ENCODE measurements at places on chromosomes 5 and 9.

DNA sequence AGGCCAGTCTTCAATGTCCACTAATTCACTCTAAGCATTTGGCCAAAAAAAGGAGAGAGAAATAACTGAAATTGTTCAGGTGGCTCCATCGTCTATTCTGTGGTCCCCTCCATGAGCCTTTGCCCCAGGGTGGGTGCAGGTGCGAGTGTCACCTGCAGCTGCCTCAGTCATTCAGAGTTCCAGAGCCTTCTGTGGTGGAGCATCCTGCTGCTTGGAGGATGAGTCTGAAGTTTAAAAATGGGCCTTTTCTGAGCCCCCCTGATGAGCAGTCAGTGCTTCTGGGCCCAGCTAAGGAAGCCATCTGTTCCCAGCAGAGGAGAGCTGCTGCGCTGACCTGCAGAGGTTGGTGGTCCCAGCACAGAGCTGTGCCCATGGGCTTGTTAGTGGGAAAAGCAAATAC lies 48.2 kb downstream of the NDST1 start:
- no peaks in the 10 kb centered on the region for H3K4me1 ChIP-seq
- H3K27me3 ChIP-seq: no peaks in the 10 kb centered on the region
- no peak overlapping the region for H3K27ac ChIP-seq
- no peak overlapping the region for H3K4me3 ChIP-seq
- no peak for DNase-seq

- H3K27ac ChIP-seq: no peak overlapping the region
- no peaks in the 10 kb centered on the region for H3K27me3 ChIP-seq
- no peak for DNase-seq
- H3K4me3 ChIP-seq: no peak overlapping the region
- no peaks in the 10 kb centered on the region for H3K36me3 ChIP-seq
- H3K4me1 ChIP-seq: no peaks in the 10 kb centered on the region
These were observed 237.3 kb downstream of the CDH10 start for GRCh38 chr5:24407466-24407865.

DNA sequence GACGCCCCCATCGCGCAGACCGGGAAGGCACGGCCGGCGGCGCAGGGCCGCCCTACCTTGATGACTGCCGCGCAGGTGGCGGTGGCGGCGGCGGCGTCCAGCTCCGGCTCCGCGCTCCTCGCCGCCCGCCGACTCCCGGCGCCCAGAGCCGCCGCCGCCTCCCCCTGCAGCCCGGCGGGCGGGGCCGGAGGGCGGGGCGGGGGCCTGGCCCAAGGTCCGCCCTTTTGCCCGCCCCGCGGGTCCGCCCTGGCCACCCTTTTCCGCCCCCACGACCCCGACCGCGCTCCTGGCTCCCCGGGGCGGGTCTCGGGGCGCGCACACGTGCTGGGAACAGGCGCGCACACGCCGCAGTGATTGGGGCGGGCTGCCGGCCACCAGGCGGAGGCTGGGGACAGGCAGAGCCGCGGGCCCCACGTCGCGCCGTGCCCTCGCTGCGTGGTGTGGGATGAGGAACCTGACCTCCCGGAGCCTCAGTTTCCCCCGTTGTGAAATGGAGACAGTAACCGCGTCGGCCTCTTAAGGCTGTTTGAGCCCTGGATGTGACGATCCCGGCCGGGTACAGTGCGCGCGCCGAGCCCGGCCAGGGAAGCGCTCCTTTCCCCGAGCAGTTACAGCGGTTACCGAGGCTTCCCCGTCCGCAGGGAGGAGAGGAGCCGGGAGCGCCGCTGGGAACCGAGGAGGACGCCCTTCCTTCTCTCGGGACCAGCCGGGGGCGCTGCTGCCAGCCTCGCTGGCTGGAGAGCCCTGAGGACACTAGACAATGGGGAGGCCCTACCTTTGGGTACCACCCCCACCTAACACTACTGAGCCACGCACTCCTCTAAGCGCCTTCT lies at the start of gene CORO2A:
Gene CORO2A, minus strand, starts transcription at position 135 of the 833 bp plus-strand sequence. CDS start 34,977 bp downstream, outside the sequence.
- H3K27ac ChIP-seq: peak within 1 kb of the TSS; percentile 87
- no peak for DNase-seq
- H3K36me3 ChIP-seq: no peaks in the 10 kb centered on the region
- H3K4me1 ChIP-seq: no peaks in the 10 kb centered on the region
- no peaks in the 10 kb centered on the region for H3K27me3 ChIP-seq

GRCh38 chr9:69027355-69028097 lies 8.0 kb upstream of the FXN start:
- no peak overlapping the region for H3K27ac ChIP-seq
- H3K4me1 ChIP-seq: no peaks in the 10 kb centered on the region
- H3K27me3 ChIP-seq: no peaks in the 10 kb centered on the region
- no peaks in the 10 kb centered on the region for H3K36me3 ChIP-seq
- H3K4me3 ChIP-seq: no peak overlapping the region
- DNase-seq: no peak

GRCh38 chr9:16191691-16192402 lies 639.0 kb downstream of the CCDC171 start:
- no peak overlapping the region for H3K4me3 ChIP-seq
- no peaks in the 10 kb centered on the region for H3K36me3 ChIP-seq
- H3K27me3 ChIP-seq: no peaks in the 10 kb centered on the region
- H3K27ac ChIP-seq: no peak overlapping the region
- peaks cover 3% of the 10 kb centered on the region for H3K4me1 ChIP-seq

DNA sequence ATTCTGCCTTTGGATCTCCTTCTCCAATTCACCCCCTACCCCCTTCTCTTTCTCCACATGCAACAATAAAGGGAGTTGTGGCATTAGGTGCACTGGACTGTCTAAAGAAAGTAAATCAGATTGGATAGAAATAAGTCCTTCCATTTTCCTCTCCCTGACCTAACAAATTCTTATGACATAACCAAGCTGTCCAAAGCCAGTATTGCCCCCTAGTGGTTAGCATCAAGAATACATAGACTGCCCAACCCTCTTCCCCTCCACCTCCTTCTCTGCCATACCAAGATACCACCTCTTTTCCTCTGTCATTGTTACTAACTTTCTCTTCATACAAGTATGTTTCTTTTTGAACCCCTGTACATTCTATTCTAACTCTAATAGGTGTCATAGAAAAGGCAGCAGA lies 45.7 kb downstream of the PPARGC1B start:
- no peak overlapping the region for H3K27ac ChIP-seq
- H3K4me1 ChIP-seq: no peaks in the 10 kb centered on the region
- no peak for DNase-seq
- no peak overlapping the region for H3K4me3 ChIP-seq
- H3K27me3 ChIP-seq: no peaks in the 10 kb centered on the region
- H3K36me3 ChIP-seq: no peaks in the 10 kb centered on the region

GRCh38 chr9:26754509-26755164 lies 138.0 kb downstream of the CAAP1 start:
- H3K27ac ChIP-seq: no peak overlapping the region
- no peaks in the 10 kb centered on the region for H3K27me3 ChIP-seq
- H3K4me3 ChIP-seq: no peak overlapping the region
- no peaks in the 10 kb centered on the region for H3K4me1 ChIP-seq

DNA sequence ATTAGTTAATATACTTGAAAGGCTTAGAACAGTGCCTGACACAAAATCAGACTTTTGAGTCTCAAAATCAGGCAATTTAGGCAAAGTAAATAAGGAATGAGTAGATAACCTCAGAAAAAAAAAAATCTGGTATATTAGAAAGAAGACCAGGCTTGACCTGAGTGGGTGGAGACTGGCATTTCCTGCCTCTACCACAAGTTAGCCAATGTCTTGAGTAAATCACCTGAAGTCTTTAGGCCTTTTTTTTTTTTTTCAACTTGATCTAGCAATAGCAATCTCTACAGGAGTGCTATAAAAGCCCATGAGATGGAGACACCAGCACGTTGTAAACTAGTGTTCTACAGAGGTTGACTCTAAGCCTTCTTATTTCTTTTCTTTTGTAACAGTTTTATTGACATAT lies 104.2 kb upstream of the RASEF start:
- no peak for DNase-seq
- no peaks in the 10 kb centered on the region for H3K27me3 ChIP-seq
- no peak overlapping the region for H3K27ac ChIP-seq
- no peak overlapping the region for H3K4me3 ChIP-seq
- no peaks in the 10 kb centered on the region for H3K4me1 ChIP-seq

GRCh38 chr5:172715931-172716682 lies 54.9 kb downstream of the DUSP1 start:
- H3K36me3 ChIP-seq: no peaks in the 10 kb centered on the region
- no peak overlapping the region for H3K4me3 ChIP-seq
- H3K4me1 ChIP-seq: no peaks in the 10 kb centered on the region
- DNase-seq: no peak

GRCh38 chr5:143521846-143522400 lies 118.4 kb upstream of the NR3C1 start:
- DNase-seq: no peak
- H3K27me3 ChIP-seq: no peaks in the 10 kb centered on the region
- no peak overlapping the region for H3K4me3 ChIP-seq
- H3K36me3 ChIP-seq: no peaks in the 10 kb centered on the region
- H3K27ac ChIP-seq: no peak overlapping the region
- no peaks in the 10 kb centered on the region for H3K4me1 ChIP-seq

GRCh38 chr5:176486189-176486757 lies 38.1 kb downstream of the FAF2 start:
- no peaks in the 10 kb centered on the region for H3K4me1 ChIP-seq
- H3K36me3 ChIP-seq: no peaks in the 10 kb centered on the region
- no peak overlapping the region for H3K4me3 ChIP-seq
- H3K27me3 ChIP-seq: no peaks in the 10 kb centered on the region
- no peak overlapping the region for H3K27ac ChIP-seq

GRCh38 chr5:83323557-83324180 lies 147.9 kb upstream of the VCAN start:
- no peak overlapping the region for H3K27ac ChIP-seq
- no peak for DNase-seq
- H3K4me3 ChIP-seq: no peak overlapping the region
- no peaks in the 10 kb centered on the region for H3K36me3 ChIP-seq

DNA sequence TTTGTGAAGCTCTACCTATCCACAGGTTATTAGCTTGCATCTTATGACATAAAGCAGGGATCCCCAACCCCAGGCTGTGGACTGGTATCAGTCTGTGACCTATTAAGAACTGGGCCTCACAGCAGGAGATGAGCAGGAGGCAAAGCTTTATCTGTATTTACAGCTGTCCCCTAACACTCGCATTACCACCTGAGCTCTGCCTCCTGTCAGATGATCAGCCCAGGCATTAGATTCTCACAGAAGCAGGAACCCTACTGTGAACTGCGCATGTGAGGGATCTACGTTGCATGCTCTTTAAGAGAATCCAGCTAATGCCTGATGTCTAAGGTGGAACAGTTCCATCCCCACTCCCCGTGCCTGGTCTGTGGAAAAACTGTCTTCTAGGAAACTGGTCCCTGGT lies 19.7 kb downstream of the FBXW11 start:
- H3K36me3 ChIP-seq: no peaks in the 10 kb centered on the region
- no peak overlapping the region for H3K4me3 ChIP-seq
- H3K27me3 ChIP-seq: no peaks in the 10 kb centered on the region
- DNase-seq: no peak
- no peaks in the 10 kb centered on the region for H3K4me1 ChIP-seq

DNA sequence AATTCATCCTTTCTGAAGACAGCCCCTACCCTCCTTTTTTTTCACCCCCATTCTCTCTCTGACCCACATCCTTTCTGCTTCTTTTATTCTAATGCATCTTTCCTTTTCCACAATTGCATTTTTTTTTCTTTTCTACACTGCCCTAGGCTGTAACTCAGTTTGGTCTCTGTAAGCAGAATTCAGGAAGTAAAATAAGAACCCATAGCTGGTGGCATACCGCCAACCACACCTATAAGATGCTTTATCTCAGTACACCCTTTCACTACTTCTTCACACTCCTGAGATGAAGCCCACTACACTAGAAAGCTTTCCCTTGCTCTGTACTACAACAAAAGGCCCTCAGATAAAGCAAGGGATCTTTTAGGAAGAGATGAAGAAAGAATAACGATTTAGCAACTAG lies 16.1 kb upstream of the TSSK1B start:
- no peak overlapping the region for H3K4me3 ChIP-seq
- no peak for DNase-seq
- H3K36me3 ChIP-seq: no peaks in the 10 kb centered on the region
- H3K4me1 ChIP-seq: no peaks in the 10 kb centered on the region

- no peak for DNase-seq
- H3K36me3 ChIP-seq: no peaks in the 10 kb centered on the region
- H3K27me3 ChIP-seq: no peaks in the 10 kb centered on the region
- H3K4me1 ChIP-seq: no peaks in the 10 kb centered on the region
- H3K4me3 ChIP-seq: no peak overlapping the region
- no peak overlapping the region for H3K27ac ChIP-seq
These were observed 137.1 kb downstream of the GABRB2 start for GRCh38 chr5:161409471-161409870.

GRCh38 chr5:153671653-153672346 lies 181.3 kb downstream of the GRIA1 start:
- H3K27ac ChIP-seq: no peak overlapping the region
- no peaks in the 10 kb centered on the region for H3K36me3 ChIP-seq
- H3K4me3 ChIP-seq: no peak overlapping the region
- H3K27me3 ChIP-seq: no peaks in the 10 kb centered on the region
- DNase-seq: no peak

DNA sequence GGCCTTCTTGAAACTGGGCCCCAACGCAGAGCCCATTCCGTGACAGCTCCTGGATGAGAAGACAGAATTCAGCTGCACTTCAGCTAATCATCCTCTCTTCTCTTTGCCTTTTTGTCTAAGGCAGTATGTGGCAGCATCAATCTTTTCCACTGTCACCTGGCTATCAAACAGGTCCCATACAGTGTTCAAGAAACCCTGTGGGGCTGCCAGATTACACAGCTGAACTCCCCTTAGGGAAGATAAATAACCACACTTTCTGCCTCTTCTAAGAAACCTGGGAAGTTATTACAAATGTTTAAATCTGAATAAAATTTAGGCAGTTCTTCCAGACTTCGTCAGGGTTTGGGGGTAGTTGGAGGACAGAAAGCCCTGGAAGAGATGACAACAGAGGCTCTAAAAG lies 61.0 kb downstream of the SPEF2 start:
- no peak overlapping the region for H3K4me3 ChIP-seq
- no peak for DNase-seq
- H3K27me3 ChIP-seq: no peaks in the 10 kb centered on the region

- H3K4me3 ChIP-seq: no peak overlapping the region
- DNase-seq: no peak
- no peaks in the 10 kb centered on the region for H3K27me3 ChIP-seq
- H3K36me3 ChIP-seq: no peaks in the 10 kb centered on the region
- H3K4me1 ChIP-seq: no peaks in the 10 kb centered on the region
These were observed 219.3 kb upstream of the TRIM32 start for GRCh38 chr9:116467740-116468351.

- H3K4me3 ChIP-seq: no peak overlapping the region
- no peak for DNase-seq
- no peak overlapping the region for H3K27ac ChIP-seq
- H3K4me1 ChIP-seq: peaks cover 3% of the 10 kb centered on the region
These were observed 416.3 kb downstream of the NR2F1-AS1 start for GRCh38 chr5:93164690-93165089.

- no peak for DNase-seq
- no peaks in the 10 kb centered on the region for H3K27me3 ChIP-seq
- H3K4me3 ChIP-seq: no peak overlapping the region
- H3K36me3 ChIP-seq: no peaks in the 10 kb centered on the region
These were observed 3.9 kb upstream of the SPINK1 start for GRCh38 chr5:147835386-147835798.
